ENCODE measurements at places on chromosomes 4 and X. TPM values are rescaled to one million over a fixed set of nuclear protein-coding genes. Genes with fewer than 3 reads are reported as not detected.

Gene ARHGAP36
- total RNA-seq = not detected

- DNase-seq = no peak
Measured at GRCh38 chrX:33908074-33908473, 224.0 kb downstream of the FAM47A start.

DNA sequence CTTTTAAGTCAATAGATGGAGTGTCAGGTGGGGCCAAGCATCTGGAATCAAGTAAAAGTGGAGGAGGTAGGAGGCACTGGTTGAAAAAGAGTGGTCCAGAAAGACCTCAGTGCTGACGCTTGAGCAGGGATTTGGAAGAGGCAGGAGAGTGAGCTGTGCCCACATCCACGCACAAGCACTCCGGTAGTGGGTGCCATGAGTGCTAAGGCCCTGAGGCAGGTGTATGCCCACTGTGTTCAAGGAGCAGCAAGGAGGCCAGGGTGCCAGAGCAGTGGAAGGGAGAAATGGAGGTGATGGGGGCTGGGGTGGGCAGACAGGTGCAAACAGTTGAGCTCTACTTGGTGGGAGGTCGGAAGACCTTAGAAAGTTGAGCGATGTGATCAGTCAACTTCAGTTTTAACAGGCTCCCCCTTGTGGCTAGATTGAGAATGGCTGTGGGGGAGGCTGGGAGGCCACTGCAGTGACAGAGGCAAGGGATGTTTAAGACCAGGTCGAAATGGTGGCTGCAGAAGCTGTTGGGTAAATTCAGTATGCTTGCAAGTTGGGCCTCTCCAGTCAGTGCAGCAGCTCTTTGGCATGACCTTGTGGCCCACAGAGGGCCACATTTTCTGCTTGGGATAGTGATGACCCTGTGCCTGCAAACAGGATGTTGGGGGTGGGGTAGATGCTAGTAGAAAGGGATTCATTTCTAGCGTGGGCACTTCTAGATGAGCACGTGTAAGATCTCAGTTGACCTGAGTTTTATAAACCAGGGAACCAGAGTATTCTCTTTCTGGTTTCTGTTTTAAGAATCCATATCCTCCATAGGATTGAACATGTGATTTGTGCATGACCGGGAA lies 12.7 kb downstream of the TKTL1 start:
- DNase-seq = peak; percentile 76

- no peak for DNase-seq
Measured at GRCh38 chr4:6183740-6184139, 16.6 kb downstream of the JAKMIP1 start.

Gene SHOX
- total RNA-seq = not detected

Gene AADAT
- total RNA-seq = 0.81 TPM

Gene FANCB
- 3.2 TPM for total RNA-seq

Gene IL1RAPL1
- 0.03 TPM for total RNA-seq

- DNase-seq = peak; percentile 50
Measured at GRCh38 chrX:10615931-10616774, 4.2 kb downstream of the MID1 start.

GRCh38 chr4:74920704-74921103 lies 12.2 kb upstream of the PARM1 start:
- DNase-seq = no peak

DNA sequence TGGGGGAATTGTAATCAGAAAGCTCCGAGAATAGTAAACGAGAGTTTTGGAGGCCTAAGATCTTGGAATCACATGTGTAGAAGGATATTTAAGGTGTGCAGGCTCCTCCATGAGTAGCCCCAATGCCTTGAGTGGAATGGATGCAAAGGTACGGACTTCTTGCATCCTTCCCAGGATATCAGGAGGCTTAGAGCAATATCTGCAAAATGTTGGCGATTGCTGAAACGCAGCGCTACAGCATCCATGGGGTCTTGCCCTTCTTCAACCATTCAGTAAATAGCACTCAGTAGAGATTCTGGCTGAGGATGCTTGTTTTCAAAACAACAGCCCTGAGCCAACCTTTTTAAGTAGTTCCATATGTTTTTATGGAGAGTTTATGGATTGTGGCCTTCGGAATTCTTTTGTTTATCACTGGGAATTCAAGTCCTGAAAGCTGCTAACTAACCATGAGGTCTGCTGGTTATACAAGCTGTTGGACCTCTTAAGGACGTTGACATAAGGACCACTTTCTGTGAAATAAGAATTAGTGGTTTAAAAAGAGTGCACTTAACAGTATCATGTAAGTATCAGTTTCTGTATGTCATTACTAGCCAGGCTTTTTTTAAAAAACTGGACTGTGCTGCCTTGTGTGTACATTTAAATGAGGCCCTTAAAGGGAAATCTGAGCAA lies 228.8 kb upstream of the PGRMC2 start:
- no peak for DNase-seq

GRCh38 chrX:152988536-152989291 lies 5.2 kb downstream of the PNMA5 start:
- no peak for DNase-seq

DNA sequence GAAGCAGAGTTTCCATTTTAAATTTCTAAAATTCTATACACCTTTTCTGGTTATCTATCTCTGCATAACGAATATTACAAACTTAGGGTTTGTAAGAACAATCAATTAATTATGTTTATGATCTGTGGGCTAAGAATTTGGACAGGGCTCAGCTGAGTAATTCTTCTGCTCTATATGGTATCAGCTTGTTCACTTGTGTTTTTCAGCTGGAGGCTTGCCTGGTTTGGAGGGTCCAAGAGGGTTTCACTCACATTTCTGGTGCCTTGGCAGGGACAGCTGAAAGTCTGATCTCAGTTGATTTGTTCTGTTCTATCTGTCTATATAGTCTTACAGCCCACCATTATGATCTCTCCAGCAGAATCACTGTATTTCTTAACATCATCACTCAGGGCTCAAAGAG lies 57.8 kb upstream of the ADGRA3 start:
- no peak for DNase-seq
